Cardiac muscle cell (in vitro differentiated cells and primary cell): ENCODE measurements at places on chromosomes 1 and 21.

GRCh38 chr1:63516629-63517028 is 6.4 kb downstream of the ITGB3BP start:
- no peak overlapping the region for H3K27ac ChIP-seq
- H3K4me1 ChIP-seq: no peaks in the 10 kb centered on the region
- no peak overlapping the region for H3K4me3 ChIP-seq
- H3K27me3 ChIP-seq: no peaks in the 10 kb centered on the region
- H3K36me3 ChIP-seq: no peaks in the 10 kb centered on the region
- no peak for DNase-seq

GRCh38 chr1:53315456-53316423 is 12.1 kb downstream of the LRP8 start:
- H3K4me1 ChIP-seq: peaks cover 9% of the 10 kb centered on the region
- no peaks in the 10 kb centered on the region for H3K27me3 ChIP-seq
- no peaks in the 10 kb centered on the region for H3K36me3 ChIP-seq
- H3K27ac ChIP-seq: no peak overlapping the region
- DNase-seq: no peak

DNA sequence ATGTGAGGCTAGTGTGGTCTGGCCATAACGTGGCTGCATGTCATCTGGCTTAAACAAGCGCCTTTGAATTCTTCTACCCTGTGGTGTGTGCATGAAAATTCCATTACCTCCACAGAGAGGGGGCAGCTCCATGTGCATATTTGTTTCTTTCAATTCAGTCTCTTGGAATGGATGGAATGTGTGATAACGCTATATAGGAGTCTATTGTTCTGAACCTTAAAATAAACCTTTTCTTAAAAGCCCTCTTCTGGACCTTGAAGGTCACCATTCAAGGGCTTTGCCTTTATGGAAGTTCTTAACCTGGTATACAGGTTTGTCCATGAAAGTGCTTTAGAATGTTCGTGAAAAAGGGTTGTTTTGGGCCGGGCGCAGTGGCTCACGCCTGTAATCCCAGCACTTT is 118.2 kb upstream of the ADGRL2 start:
- H3K27me3 ChIP-seq: no peaks in the 10 kb centered on the region
- no peak overlapping the region for H3K27ac ChIP-seq
- no peak overlapping the region for H3K4me3 ChIP-seq
- H3K36me3 ChIP-seq: no peaks in the 10 kb centered on the region

GRCh38 chr1:9615316-9616063 is 26.8 kb downstream of the TMEM201 start:
- H3K36me3 ChIP-seq: peaks cover 5% of the 10 kb centered on the region
- no peak overlapping the region for H3K4me3 ChIP-seq
- no peaks in the 10 kb centered on the region for H3K27me3 ChIP-seq
- H3K27ac ChIP-seq: no peak overlapping the region
- H3K4me1 ChIP-seq: no peaks in the 10 kb centered on the region

GRCh38 chr1:11515368-11516300 is 36.7 kb downstream of the DISP3 start:
- no peaks in the 10 kb centered on the region for H3K36me3 ChIP-seq
- DNase-seq: no peak
- no peak overlapping the region for H3K4me3 ChIP-seq
- no peaks in the 10 kb centered on the region for H3K27me3 ChIP-seq
- no peak overlapping the region for H3K27ac ChIP-seq

DNA sequence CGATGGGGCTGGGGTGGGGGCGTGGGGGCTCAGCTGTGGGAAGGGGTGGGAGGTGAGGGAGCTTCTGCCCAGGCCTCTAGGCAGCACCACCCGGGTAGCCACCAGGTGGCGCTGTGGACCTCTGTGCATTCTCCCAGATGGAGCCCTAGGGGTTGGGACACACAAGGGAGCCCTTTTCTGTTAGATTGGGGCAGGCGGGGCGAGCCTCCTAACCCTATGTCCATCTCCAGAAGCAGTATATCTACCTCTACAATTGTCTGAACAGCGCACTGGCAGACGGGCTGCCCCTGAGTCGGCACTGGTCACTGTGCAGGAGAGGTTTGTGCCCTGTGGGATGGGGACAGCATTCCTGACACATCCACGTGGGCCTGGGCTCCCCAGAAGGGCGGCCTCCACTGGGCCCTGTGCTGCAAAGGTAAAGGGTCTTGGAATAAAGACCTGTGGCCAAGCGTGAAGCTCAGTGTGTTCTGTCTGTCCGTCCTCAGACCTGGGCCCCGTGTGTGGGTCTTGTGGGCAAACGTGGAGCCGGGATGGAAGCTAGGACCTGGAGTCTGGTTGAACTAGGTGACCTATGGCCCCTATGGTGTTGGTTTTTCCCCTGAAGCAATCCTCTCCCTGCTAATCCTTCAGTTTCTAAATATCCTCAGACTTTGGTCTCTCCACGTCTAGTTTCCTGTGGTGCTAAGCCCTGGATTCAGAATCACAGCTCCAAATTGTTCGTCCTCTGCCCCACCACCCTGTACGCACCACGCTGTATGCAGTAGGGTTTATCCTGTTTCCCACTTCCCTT is 4.4 kb upstream of the LGR6 start:
- H3K36me3 ChIP-seq: no peaks in the 10 kb centered on the region
- no peaks in the 10 kb centered on the region for H3K4me1 ChIP-seq
- peaks cover 14% of the 10 kb centered on the region for H3K27me3 ChIP-seq

- H3K36me3 ChIP-seq: no peaks in the 10 kb centered on the region
- no peak overlapping the region for H3K27ac ChIP-seq
- H3K27me3 ChIP-seq: no peaks in the 10 kb centered on the region
- no peaks in the 10 kb centered on the region for H3K4me1 ChIP-seq
- no peak overlapping the region for H3K4me3 ChIP-seq
Measured at GRCh38 chr1:225480825-225481434, 53.1 kb upstream of the LBR start.
